Activated CD4-positive, alpha-beta memory T cell treated with anti-CD3 and anti-CD28 coated beads for 36 hours (primary cell): ENCODE measurements at places on chromosomes 5 and 9.

- DNase-seq, result no peak
Measured at GRCh38 chr9:79621916-79622575, 50.3 kb downstream of the TLE4 start.

DNA sequence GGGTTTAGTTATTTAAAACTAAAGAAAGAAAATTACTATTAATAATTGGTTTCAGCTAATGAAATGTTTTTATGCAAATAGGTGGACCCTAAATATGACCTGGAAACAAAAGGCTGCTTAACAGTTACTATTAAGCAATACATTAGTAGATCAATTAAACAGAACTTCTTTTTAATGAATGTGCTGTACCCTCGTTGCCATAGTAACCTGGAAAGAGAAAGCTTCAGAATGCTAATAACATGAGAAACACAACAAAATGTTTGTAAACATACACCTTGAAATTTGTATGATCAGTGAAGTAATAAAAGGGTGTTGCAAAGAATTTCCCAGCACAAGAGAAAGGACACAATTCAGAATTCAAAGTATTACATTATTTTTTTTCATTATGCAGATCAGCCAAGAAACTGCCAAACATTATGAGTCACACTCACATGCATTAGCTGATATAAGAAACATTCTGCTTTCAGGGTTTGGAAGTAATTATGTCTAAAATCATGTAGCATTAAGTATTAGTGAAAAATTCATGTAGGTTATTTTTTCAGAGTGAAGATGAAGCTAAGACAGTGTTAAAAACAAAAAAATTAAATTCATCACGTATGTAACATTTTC lies 348.3 kb downstream of the ISL1 start:
- DNase-seq, result no peak

GRCh38 chr5:58763390-58763789 lies 180.5 kb downstream of the RAB3C start:
- DNase-seq, result no peak

DNA sequence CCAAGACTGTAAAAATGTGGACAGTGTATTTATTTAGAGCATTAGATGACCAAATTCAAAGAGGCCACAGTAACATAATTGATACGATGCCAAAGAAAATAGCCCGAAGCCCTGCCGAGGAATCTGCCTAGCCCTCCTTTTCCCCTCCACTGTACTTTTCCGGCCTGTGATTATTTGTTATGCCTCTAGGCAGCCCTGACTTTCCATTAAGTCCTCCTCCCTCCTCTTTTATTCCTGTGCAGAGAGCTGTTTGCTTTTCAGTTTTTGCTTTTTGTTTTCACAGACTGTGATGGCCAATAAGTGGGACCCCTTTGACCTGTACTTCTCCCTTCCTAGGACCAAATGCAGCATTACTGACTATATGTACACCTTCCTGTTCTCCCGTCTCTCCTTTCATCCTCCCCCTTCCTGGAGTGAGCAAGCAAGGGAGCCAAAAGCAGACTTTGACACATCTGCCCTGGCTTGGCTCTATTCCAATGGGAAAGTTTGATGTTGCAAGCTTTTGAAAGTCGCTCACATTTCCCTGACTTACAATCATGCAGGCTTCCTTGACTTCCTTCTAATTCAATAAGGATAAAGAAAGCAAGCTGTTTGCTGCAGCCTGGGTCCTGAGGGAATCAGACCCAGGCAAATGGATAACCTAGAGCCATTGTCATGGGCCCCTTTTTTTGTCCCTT lies 76.1 kb downstream of the NREP start:
- DNase-seq, result no peak

DNA sequence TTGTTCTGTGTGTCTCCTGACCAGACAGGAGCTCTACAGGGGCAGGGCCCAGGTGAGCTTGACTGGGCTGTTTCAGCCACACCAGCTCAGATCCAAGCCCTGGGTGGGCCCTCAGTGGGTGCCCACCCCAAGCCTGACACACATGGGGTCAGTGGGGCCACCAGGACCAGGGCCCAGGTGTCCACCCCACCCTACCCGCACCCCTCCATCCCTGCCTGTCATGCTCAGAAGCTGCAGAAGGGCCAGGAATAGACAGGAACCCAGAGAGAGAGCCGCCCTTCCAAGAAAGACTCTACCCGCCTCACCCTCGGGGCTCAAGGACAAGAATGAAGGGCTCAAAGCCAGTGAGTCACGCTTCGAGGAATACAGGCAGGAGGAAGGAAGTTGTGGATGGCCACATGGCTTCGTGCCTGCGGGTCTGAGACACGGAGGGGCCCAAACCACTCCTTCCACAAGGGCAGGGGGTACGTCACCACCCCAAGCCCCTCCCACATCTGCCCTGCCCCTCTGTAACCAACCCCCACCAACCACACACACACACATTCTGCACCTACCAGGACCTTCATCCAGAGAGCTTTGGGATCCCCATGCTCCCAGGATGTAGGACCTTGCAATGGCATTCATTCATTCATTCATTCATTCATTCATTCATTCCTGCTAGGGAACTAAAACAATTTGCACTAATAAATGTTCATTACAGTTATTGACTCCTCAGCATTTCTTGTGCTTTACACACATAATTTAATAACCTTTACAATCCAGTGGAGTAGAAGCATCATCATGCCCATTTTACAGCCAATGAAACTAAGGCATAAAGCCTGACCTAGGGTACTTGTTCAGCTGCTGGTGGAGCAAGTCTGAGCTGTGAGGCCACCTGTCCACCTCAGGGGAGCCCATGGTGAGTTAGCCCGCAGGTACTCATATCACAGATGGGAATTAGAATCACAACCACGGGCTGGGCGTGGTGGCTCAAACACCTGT lies 55.9 kb upstream of the STXBP1 start:
- DNase-seq, result peak; percentile 82

DNA sequence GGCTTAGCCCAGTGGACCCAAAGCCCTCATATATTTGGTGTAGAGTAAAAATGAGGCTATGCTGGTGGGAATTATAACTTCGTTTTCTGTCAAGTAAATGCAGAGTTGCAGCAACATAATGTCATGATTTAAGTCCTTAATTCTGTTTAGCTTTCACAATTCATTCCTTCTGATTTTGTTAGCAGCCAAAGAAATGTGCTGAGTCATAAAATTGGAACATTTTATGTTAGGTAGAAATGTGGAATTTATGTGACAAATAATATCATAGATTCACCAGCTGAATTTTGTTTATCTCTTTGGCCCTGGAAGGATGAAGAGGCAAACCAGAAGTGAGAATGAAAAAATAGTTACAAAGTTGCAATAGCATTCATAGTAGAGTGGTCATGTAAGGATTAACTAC lies 247.0 kb downstream of the TRPM3 start:
- no peak for DNase-seq

- no peak for DNase-seq
Measured at GRCh38 chr5:133373121-133373870, 239.0 kb downstream of the FSTL4 start.

DNA sequence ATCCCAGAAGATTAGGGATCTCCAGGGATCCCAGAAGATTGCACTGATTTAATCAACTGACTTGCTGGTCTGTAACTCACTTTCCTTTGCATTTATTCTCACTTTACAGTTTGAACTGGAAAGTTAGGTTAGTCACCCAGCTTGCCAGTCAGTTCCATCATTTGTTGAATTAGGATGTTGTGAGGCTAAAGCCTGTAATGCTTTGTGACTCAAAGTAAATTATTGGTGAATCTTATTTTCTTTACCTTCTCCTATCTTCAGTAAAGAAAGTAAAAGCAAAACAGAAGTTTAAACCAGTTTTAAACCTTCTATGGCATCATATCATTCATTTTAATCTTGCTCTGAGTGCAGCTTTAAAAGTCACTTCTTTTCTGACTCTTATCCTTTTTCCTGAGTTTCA lies 85.8 kb downstream of the SLC44A1 start:
- DNase-seq, result no peak

- no peak for DNase-seq
Measured at GRCh38 chr9:137708590-137709284, 89.9 kb downstream of the EHMT1 start.

DNA sequence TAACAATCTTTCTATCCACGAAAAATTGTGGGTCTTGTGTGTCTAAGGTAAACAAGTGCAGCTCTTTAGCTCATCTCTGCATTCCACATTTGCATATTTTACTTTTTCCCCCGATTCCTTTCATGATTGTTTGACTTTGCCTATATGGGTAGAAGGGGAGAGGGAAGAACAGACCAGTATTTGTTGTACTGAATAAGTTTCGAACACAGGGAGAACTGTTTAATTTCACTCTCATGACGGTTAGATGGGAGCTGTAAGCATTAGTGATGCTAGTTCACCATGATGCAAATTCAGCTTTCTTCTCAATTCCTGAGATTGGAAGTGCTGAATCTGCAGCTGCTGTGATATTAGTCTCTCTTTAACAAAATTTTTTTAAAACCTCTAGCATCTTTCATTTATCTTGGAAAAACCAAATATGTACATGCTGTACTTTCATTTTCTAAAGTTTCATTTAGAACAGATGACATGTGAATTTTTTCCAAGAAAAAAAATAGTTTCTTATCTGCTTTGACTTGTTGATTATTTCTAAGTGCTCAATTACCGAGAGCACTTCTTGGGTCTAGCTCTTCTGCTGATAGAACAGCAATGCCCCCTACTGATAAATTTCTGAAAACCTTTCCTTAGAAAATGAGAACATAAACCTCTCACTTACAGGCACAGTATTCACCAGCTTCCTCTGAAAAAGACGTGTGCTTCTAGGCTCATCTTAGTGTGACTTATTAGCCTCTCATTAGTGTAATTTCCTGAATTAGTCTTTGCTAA lies 149.5 kb downstream of the BAAT start:
- no peak for DNase-seq

DNA sequence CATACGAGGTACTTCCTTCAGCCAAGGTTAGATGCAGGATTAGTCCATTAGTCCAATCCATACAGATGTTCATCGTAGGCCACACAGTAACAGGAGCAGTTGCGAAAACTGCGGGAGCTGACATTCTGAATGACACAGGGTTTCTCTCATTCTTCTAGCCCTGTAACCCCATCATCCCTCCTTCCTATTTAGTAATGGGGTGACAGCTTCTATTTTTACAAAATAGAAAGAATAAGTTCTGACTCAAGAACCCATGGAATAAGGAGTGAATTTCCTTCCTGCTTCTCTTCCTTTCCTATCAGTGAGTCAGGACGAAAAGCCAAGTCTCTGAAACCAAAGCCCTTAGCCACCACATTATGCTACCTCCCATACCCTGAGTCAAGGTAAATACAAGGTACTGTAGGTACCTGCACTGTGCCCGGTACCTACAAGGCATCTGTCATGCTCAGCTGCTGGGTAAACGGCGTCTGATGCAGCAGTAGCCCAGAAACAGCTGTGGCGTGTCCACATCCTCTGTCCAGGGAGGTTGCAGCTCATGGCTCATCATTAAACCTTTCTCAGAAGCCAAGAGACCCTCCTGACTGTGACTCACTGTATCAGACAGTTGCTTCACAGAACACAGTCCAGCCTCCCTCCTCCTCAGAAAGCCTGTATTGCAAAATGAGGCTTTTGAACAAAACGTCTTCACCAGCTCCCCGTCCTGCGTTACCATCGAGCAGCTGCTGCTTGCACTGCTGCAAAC lies 84.2 kb downstream of the ESM1 start:
- DNase-seq, result no peak

DNA sequence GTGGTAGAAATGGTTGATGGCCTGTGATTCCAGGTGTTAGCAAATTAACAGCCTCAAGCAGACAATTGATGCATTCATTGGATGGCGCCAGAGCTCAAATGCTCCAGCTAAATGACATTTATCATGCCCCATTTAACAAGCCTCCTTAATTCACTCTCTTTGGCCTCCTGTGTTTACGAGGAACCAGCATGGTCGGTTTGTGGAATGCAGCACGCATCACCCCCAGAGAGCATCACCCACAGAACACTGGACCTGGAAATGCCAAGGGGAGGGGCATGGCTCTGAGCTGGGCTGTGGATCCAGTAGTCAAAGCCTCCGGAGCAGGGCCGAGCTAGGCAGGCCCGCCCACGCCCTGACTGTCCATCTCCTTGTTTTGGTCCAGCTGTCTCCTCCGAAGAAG lies 434.0 kb downstream of the GADD45G start:
- DNase-seq, result no peak

- DNase-seq, result no peak
Measured at GRCh38 chr5:1068204-1068894, 43.5 kb downstream of the SLC12A7 start.

GRCh38 chr9:72542917-72543316 lies 21.5 kb downstream of the TMC1 start:
- no peak for DNase-seq

DNA sequence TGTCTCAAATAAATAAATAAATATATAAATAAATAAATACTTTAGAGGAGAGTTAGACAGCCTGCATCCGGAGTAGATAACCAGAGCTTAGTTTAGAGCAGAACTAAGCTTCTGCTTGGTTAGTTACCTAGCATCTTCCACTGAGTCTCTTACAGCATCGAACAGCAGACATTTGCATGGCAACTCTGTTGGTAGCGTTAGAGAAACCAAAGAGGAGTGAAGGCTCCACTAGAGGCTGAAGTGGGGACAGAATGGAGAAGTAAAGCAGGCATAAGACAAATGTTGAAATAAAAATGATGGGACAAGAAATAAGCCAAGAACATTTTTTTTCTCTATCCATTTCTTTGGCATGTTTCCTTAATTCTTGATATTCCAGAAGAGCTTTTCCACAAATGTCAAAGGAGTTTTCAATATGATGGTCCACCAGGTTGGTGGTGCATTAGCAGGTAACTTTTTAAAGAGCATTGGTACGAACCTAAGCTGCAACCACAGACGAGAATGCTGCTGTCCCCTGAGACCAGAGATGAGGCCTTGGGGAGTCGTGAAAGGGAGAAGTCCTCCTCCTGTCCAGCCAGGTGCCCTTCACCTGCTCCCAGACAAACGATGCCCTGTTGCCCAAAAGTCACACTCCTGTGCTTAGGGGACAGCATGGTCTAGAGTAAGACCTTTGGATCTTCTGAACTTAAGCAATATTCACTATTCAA lies 438.3 kb downstream of the DIRAS2 start:
- DNase-seq, result no peak

- DNase-seq, result no peak
Measured at GRCh38 chr5:27568811-27569210, 530.4 kb upstream of the CDH9 start.

- DNase-seq, result no peak
Measured at GRCh38 chr5:56095579-56096102, 100.9 kb upstream of the IL6ST start.

GRCh38 chr5:65479527-65479926 lies 2.2 kb downstream of the ADAMTS6 start:
- DNase-seq, result no peak
